Neural progenitor cell (in vitro differentiated cells): ENCODE measurements at places on chromosomes 4 and X. TPM values are rescaled to one million over a fixed set of nuclear protein-coding genes. Genes with fewer than 3 reads are reported as not detected.
A peak's percentile ranks its signal among the peaks of the same experiment; 100 is the strongest.

- DNase-seq: no peak
These were observed 115.6 kb upstream of the NALF2 start for GRCh38 chrX:69388526-69388925.

DNA sequence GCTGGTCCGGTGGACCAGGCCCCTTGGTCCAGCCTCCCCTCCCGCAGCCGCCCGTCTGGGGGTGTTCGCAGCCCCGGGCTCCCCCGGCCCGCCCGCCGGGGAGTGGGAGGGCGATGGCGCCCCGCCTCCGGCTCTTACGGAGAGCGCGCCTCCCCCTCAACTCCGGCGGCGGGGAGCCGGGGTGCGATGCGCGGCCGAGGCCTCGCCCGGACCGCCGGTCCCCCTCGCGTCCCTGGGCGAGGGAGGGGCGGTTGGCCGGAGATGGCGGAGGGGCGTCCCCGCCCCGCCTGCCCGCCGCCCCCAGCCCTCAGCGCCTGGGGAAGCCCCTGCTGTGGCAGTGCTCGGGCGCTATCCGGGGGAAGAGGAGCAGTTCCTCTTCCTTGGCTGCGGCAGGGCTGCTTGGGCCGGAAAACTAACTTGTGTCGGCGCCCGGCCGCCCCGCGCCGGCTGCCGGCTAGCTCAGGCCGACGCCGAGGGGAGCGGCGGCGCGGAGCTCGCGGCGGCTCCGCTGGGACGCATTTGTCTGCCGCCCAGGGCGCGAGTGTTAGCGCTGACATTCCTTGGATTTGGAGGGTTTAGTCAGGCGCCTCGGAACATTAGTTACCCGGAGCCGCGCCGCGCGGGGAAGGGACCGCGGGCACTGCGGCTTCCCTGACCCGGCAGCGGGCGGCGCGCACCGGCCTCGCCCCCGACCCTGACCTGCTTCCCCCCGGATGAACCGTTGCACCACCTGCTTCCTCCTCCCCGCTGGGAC lies 994 bp downstream of the GALNT7 start:
- DNase-seq: peak; percentile 87

Gene COL25A1
- total RNA-seq: 1.3 and 2.0 TPM in 2 replicates

Gene JCHAIN
- 0.09 TPM in 1 of 2 replicates, not detected in the other for total RNA-seq

Gene DIAPH2
- 16.7 and 24.0 TPM in 2 replicates for total RNA-seq
